ENCODE measurements at places on chromosomes 1 and 21.

DNA sequence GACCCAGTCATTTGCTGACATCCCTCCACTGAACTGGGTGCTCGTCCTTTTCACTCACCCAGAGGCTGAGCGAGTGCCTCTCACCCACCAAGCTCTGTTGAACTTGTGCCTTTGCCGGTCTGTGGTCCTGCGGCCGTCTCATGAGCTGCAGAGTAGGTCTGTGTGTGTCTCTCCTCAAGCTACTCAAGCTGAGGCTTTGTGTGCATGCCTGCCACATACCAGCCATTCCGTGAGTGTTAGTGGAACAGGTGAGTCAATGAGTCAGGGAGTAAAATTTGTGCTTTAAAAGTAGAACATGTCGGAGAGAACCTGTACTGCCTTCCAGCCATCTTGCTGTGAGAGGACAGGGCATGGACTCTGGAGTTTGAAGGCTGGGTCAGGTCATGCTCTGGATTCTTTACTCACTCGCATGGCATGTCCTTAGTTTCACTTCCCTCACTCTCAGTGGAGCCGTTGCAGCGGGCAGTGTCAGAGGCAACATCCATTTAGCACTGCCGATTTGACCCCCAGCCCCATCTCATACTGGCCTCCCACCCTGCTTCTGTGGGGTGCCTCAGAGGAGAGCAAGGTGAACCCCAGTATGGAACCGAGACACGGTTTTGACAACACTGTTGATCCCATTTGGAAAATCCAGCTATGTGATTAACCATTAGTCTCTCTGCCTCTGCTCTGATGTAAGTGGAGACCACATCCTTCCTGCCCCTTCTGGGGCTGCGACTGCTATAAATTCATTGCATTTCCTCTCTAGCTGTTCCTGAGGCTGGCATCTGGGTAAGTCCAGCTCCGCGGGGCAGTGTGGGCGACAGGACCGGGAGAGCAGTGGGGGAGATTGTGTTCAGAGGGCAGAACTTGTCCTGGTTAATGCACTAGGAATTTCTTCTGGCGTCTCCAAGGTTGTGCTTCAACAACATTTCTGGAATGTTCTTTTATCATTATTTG lies at the start of gene NLRP3:
Gene NLRP3, plus strand, starts transcription at position 751 of the 939 bp plus-strand sequence. CDS start 2,628 bp downstream, outside the sequence.
- peak; percentile 20 for DNase-seq

DNA sequence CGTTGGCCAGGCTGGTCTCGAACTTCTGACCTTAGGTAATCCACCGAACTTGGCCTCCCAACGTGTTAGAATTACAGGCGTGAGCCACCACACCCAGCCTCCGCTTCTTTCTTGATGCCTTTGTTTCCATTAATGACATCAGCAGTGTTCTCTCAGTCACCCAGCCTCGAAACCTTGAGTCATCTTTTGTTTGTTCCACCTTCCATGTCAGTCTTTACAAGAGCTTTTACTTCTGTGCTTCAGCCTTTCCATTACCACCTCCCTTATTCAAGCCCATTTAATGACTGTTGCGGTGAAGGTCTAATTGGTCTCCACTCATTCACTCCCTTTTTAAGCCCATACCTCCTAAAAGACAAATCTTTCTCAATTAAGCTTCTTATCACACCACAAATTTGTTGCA lies 146.6 kb upstream of the ADGRL2 start:
- no peak for DNase-seq

GRCh38 chr1:243883551-243883950 lies 33.5 kb upstream of the AKT3 start:
- no peak for DNase-seq

GRCh38 chr1:240210026-240210425 lies 118.3 kb downstream of the FMN2 start:
- no peak for DNase-seq

- DNase-seq, result no peak
Observed at GRCh38 chr1:168086438-168086837, 50.3 kb downstream of the GPR161 start.

GRCh38 chr1:79262745-79263258 lies 256.3 kb upstream of the ADGRL4 start:
- no peak for DNase-seq

DNA sequence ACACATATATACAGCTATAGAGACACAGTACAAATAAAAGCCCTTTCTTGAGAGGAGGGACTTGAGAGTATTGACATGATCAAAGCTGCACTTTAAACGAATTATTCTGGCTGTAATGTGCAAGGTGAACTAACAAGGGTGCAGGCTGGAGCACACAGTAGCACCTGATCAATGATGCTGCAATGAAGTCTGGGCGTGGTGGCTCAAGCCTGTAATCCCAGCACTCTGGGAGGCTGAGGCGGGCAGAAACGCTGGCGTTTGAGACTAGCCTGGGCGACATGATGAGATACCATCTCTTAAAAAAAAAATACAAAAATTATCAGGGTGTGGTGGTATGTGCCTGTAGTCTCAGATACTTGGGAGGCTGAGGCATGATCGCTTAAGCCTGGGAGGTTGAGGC lies 14.1 kb upstream of the CTH start:
- DNase-seq, result no peak

DNA sequence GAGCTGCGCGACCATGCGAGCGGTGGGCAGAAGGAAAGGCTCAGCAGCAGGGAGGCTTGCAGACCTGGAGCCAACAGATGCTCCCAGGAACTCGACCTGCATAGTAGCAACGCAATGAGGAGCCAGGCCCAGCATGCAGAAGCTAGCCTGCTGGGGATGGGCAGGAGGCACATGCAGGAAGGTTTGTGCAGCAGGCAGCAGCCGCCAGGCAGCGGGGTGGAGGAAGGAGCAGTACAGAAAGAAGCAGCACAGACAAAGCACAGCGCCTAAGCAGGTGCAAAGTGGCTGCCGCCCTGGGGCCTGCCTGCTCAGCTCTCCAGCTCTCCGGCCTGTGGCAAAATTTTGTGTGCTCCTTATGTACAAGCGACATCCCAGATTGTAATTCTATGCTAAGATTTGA lies 213.5 kb upstream of the MAP1LC3C start:
- no peak for DNase-seq

DNA sequence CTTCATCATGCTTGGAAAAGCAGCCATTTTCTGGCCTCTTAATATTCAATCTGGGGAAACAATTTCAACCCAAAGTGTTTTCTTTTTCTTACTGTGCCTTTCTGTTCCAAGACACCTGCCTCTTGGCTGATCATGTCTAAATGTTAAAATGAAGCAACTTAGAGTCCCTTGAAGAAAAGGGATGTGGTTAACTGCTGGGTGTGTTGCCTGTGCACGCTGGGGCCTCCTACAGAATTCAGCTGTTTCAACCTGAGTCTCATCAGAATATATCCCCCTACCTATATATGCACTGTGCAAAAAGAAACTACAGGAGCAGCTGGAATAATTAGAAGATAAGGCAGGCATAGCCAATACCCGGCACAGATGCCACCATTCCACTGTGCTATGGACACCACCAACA lies 222.0 kb downstream of the OMA1 start:
- no peak for DNase-seq

DNA sequence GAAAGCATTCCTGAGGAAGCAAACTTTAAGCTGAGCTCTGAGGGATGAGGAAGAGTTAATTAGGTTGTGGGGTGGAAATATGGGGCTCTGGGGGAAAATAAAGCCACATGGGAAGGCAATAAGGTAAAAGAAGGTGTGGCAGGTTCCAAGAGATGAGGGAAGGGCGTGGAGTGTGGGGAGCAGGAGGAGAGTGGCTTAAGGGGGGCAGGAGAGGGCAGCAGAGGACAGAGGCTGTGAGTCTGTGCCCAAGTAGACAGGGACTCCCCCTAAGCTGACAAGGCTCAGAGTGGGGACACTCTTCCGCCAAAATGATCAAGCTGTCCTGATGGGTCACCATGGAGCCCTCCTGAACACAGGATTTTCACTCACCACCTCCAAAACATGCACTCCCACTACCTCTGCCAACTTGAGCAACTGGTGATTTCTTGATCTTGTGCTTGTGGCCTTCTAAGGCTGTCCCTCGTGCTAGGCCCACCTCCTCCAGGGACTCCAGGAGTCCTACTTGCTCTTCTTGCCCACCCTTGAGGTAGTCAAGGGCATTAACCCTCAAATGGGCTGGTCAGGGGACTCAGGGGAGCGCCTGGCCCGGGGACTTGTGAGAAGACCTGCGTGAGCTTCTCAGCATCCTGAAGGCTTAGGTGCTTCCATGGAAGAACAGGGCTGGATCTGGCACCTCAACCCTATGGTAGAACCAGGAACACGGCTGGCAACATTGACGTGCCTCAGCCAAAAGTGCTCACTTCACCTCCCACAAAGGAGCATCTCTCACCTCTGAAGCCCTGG lies 23.4 kb downstream of the DMAP1 start:
- no peak for DNase-seq

- DNase-seq, result no peak
Observed at GRCh38 chr1:187110351-187110750, 281.6 kb downstream of the PLA2G4A start.

- no peak for DNase-seq
Observed at GRCh38 chr1:16087733-16088132, 14.3 kb upstream of the FAM131C start.

DNA sequence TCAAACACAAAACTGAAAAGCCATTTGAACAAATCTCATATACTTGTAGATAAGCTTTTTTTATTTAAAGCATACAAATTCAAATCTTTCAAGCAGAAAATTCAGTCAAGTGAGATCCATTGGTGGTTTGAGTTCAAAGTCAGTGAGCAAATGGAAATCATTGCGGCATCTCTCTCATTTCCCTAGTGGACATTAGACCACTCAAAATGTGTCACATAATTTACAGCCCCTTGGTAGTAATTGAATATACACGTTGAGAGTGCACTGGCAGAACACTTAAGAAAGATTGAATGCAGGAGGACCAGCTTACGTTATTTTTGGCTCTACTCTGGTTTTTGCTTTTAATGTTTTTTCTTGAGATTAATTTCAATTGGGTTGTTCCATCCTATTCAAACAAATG lies 633.7 kb downstream of the USP25 start:
- DNase-seq, result no peak

DNA sequence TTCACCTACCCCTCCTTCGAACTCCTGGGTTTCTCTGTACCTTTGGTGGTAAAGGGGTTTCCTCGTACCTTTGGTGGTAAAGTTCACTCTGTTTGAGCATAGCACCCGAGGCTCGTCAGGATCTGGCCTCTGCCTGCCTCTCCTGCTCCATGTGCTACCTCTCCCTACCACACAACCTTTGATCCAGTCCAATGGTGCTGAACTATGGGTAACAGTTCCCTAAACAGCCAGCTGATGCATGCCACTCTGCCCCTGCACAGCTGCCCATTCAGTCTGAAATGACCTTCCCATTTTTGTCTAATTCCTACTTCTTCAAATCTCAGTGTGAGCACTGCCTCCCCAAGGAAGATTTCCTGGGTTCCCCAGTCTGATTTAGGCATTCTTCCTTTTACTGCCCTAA lies 14.0 kb downstream of the OVAAL start:
- DNase-seq, result no peak

DNA sequence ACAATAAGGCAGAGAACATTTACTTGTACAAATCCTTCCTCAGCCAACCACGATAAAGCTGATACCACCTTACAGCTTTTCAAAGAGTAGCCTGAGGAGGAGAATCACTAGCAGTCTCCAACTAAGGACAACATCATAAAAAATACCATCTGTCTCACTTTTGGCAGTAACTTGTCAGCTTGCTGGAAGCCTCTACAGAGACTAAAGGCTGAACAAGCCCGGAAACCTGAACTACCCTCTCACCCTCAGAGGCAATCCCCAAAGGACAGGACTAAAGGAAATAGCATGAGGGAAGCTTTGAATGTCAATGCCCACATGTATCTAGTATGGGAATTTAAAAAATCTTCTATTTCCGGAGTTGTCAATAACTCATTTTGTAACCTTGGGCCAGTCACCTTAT lies 10.6 kb downstream of the SRSF4 start:
- DNase-seq, result no peak

GRCh38 chr1:3654549-3655281 lies 2.4 kb downstream of the TP73 start:
- no peak for DNase-seq

GRCh38 chr1:101059945-101060542 lies 34.5 kb upstream of the DPH5 start:
- no peak for DNase-seq

- DNase-seq, result no peak
Observed at GRCh38 chr1:237171454-237172117, 129.6 kb downstream of the RYR2 start.

GRCh38 chr1:54499360-54500106 lies 48.5 kb upstream of the ACOT11 start:
- DNase-seq, result peak; percentile 48

GRCh38 chr1:50975436-50975835 lies 5.4 kb downstream of the CDKN2C start:
- no peak for DNase-seq

DNA sequence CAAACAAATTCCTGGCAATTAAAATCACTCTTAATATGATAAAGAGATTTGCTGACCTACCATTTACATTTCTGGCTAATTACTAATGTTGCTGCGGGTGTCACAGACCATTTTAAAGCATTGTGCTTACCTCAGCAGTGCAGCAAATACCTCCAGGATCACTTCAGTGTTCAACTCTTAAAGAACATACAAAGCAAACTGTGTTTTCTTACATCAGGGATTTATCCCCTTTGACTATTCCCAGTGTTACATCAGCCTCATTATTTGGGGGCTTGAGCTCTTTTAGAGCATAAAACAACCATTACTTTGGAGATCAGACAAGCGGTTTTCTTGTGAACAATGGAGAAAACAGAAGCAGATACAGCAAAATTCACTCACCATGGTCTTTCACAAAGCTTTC lies 185.4 kb downstream of the LYPLAL1 start:
- DNase-seq, result no peak

GRCh38 chr1:244451539-244451950 lies at the start of gene ADSS2:
Gene ADSS2, minus strand, starts transcription at chr1:244451909. Its CDS starts 92 bp downstream, at chr1:244451817.
- DNase-seq, result no peak

DNA sequence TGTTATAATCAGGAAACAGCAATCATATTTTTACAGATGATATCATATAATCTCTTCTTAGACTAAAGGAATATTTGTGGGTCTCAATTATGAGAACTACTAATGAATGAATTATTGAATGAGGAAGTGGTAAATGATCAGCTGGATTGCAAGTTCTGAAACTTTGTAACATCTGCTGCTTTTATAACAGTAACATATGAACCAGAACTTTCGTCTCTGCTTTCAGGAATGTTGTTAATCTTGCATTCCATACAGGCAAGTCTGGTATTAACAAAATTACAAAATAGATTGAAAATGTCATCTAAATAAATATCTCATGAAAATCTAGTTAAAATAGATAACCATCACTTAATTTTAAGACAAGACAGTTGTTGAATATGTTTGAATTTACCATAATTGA lies 110.5 kb upstream of the COL11A1 start:
- DNase-seq, result no peak

- DNase-seq, result no peak
Observed at GRCh38 chr1:160353223-160353622, 10.0 kb downstream of the NCSTN start.

GRCh38 chr1:93578433-93578830 lies 103.2 kb downstream of the BCAR3 start:
- DNase-seq, result no peak

DNA sequence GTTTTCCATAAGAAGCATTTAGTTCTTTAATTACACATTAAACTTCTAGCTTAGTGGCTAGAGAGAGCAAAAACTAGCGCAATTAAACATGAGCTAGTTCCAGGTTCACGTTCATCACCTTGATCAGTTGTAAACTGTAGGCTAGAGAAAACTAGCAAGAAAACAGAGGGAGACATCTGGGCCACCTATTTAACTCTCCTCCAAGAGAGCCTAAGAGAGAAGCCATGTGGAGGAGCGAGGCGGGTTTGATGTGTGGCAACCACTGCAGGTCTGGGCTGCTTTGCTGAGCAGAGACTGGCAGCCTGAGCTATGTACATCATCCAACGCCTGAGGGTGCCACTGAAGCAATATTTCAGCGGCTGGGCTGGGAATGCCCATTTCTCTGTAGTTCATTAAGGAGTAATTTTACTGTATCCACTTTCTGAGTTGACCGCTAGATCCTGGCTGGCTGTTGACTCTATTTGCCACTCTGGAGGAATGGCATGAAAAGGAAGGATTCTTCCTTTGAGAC lies 252.9 kb downstream of the DYRK1A start:
- DNase-seq, result no peak

Data from OCI-LY7 (cell line).